ENCODE measurements at places on chromosomes 12 and 14. TPM values are rescaled to one million over a fixed set of nuclear protein-coding genes. Genes with fewer than 3 reads are reported as not detected.

MRPL52 gene
- total RNA-seq, result 48.5 TPM

MSRB3 gene
- 48.2 TPM for total RNA-seq

STYK1 gene
- total RNA-seq, result not detected

DEPDC4 gene
- not detected for total RNA-seq

EML1 gene
- total RNA-seq, result 19.1 TPM

GPR65 gene
- 0.17 TPM for total RNA-seq

SLC39A5 gene
- total RNA-seq, result not detected

LMO3 gene
- total RNA-seq, result 1.9 TPM

C1QL4 gene
- not detected for total RNA-seq

PMCH gene
- not detected for total RNA-seq

DIO2 gene
- 32.2 TPM for total RNA-seq

GARIN6 gene
- not detected for total RNA-seq

VRTN gene
- total RNA-seq, result not detected

OR6C2 gene
- not detected for total RNA-seq

DHRS2 gene
- not detected for total RNA-seq

TMEM119 gene
- not detected for total RNA-seq

CIROP gene
- not detected for total RNA-seq

TAS2R31 gene
- 3.5 TPM for total RNA-seq

LHX5 gene
- total RNA-seq, result not detected

Measured in gastrocnemius medialis (tissue), 4 donors.